HEK293T (cell line): ENCODE measurements at places on chromosomes 6 and 20.
A peak's percentile ranks its signal among the peaks of the same experiment; 100 is the strongest.

DNA sequence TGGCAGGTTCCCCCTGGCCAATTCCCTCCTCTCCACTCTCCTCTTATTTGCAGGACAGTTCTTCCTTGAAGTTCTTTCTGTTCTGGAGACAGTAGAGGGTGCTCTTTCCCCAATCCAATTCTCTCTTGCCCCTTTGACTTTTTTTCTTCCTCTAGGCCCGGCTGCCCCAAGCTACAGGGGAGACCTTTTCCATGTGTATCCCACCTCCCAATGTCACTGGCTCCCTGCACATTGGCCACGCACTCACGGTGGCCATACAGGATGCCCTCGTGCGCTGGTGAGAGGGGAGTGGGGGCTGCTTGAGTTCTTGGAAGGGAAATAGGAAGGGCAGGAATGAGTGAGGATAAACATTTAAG lies 1.5 kb downstream of the VARS2 start:
- DNase-seq, result peak; percentile 71

DNA sequence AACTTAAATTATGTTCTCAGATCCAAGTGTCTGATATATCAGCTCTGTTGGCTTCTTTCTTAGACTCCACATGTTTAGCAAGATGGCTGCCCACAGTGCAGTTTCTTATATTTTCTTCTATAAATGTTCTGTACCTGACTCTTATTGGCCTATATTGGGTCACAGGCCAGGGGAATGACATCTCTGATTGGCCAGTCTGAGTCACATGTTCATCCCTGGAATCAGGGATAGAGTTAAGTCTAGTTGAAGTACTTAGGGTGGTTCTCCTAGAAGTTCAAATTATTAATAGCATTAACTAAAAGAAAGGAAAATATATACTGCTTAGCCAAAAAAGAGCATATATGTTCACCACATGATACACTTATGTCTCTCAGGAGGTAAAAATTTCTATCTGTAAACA lies 105.3 kb upstream of the SLC22A16 start:
- DNase-seq, result no peak

- no peak for DNase-seq
These were observed 204.3 kb upstream of the RSPO3 start for GRCh38 chr6:126914172-126914571.

- no peak for DNase-seq
These were observed 18.7 kb downstream of the CRISP1 start for GRCh38 chr6:49847673-49848072.

- peak; percentile 4 for DNase-seq
These were observed 41.6 kb downstream of the IBTK start for GRCh38 chr6:82205930-82206392.

GRCh38 chr6:135910790-135911618 lies 59.5 kb downstream of the PDE7B start:
- DNase-seq, result no peak

DNA sequence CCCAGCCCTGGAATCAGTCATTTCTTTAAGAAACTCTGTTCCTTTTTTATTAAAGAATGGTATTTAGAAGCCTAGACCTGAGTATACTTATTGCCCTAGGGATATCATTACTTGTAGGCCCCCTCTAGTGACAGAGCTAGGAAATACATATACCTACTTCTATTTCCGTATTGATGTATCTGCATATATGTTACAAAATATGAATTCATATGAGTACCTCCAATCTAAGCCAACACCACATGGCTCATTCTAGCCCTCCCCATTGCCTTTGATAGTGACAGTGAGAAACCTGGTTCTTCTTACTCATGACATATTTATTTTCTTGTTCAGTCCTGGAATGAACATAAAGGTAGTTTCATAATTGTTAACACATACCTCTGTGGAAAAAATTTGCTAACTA lies 137.2 kb downstream of the FARS2 start:
- peak; percentile 14 for DNase-seq

- no peak for DNase-seq
These were observed 440.0 kb downstream of the HAO1 start for GRCh38 chr20:7500231-7500663.

DNA sequence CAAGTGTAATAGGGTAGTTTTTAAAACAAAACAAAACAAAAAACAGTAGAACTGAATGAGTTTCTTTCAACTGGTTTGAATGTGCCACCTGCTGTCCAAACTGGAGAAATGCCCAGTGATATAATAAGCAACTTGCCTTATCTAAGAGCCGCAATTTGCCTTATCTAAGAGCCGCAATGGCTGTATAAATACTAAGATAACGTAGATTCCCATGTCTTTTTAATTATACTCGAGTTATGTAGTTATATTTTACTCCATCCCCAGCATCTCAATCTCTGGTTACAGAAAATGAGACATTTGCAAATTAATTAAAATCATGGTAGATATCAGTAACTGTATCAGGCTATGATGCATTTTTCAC lies 67.2 kb downstream of the RPP40 start:
- DNase-seq, result peak; percentile 48

GRCh38 chr6:43950051-43950605 lies 177.1 kb downstream of the MRPL14 start:
- DNase-seq, result no peak

- no peak for DNase-seq
These were observed 58.3 kb upstream of the MAP3K4 start for GRCh38 chr6:160933256-160933655.

DNA sequence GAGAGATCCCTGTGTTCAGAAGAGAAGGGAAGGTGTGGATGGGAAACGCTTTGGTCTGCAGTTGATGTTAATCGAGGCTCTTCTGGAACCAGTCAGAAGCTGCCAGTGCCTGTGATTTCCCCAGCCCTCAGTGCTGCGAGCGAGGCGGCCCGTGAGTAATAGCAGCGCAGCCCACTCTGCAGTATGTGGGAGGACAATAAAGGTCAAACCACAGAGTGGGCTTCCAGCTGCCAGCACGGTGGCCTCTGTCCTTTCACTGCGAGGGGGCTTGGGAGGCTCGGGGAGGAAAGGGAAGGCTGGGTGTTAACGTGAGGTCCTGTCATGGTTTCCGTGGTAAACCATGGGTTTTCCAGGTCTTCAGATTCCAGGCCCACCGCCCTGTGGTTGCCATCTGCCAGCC lies 32.3 kb upstream of the TAGAP start:
- DNase-seq, result no peak

GRCh38 chr20:32325706-32326503 lies 32.2 kb upstream of the ASXL1 start:
- DNase-seq, result no peak
